ENCODE measurements at places on chromosomes 3 and 15.

- peak; percentile 7 for DNase-seq
These were observed 9.6 kb downstream of the CLEC3B start for GRCh38 chr3:45035441-45036301.

DNA sequence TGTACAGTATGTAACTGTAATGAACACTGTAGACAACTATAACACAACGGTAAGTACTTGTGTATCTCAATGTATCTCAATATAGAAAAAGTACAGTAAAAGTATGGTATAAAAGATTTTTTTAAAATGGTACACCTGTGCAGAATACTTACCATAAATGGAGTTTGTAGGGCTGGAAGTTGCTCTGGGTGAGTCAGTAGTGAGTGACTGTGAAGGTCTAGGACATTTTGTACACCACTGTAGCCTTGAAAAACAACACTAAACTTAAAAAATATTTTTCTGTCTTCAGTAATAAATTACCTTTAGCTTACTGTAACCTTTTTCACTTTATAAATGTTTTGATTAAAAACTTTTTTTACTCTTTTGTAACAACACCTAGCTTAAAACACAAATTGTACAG is 142.9 kb downstream of the ATG7 start:
- DNase-seq: no peak

- no peak for DNase-seq
These were observed 6.6 kb downstream of the MEIS2 start for GRCh38 chr15:37093480-37094332.

DNA sequence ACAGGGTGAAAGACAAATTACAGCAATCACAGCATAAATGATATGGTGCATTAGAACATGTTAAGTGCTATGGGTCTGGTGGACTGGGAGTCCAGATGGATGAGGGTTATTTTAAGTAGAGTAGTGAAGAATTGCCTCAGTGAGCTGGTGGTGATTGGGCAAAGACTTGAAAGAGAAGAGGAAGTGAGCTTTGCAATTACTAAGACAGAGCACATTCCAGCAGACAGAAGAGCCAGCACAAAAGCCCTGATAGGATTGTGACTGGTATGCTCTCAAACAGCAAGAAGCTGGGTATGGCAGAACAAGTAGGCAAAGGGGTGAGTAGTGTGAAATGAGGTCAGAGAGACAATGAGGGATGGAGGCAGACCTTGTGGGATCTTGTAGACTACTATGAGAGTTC is 2.1 kb upstream of the ACKR4 start:
- no peak for DNase-seq

DNA sequence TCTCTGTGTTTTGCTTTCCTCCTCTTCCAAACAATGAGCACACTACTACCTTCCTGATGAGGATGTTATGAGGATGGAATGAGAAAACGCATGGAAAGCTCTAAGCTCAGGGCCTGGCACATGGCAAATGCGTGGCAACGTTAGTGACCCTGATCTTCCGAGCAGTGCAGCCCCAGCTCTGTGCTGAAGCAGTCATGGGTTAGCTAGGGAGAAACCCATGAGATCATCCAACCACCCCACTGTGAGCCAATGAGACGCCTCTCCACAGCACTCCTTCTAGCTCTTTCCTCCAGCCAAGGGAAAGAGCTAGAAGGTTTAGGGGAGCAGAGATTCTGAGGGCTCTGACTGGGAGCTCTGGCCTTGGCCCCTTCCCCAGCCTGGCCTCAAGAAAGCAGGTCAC is 4.5 kb downstream of the CPN2 start:
- no peak for DNase-seq

GRCh38 chr3:55406696-55407425 is 80.2 kb downstream of the WNT5A start:
- no peak for DNase-seq
